ENCODE measurements at places on chromosomes 6 and 20. TPM values are rescaled to one million over a fixed set of nuclear protein-coding genes. Genes with fewer than 3 reads are reported as not detected.

- DNase-seq: peak; percentile 2
Measured at GRCh38 chr6:145245119-145245518, 490.2 kb downstream of the EPM2A start.

- DNase-seq: peak; percentile 71
Measured at GRCh38 chr20:35339007-35339406, 46.8 kb upstream of the FAM83C start.

The BMP7 gene
- not detected for total RNA-seq

GRCh38 chr6:25215881-25216280, 63.3 kb upstream of the CARMIL1 start:
- DNase-seq: no peak

DNA sequence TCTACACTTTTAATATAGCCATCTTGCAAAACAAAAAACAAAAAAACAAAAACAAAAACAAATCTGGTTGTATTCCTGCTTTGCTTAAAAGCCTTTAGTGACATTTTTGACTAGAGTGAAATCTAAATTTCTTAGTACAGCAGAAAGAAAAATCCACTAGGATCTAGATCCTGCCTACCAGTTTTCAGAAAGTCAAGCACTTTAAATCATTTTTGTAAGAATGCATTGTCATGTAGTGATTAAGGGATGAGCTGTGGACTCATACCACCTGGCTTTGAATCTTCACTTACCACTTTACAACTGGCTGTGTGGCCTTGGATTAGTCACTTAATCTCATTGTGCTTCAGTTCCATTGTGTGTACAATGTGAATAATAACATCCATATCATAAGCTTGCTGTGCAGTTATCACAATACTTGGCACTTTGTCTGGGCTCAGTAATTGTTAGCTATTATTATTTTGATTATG, 4.0 kb downstream of the MKKS start:
- peak; percentile 15 for DNase-seq

The FLRT3 gene
- total RNA-seq: 5.8 TPM

The MCCD1 gene
- not detected for total RNA-seq

- DNase-seq: no peak
Measured at GRCh38 chr20:64137598-64138031, 26.6 kb upstream of the MYT1 start.

- peak; percentile 87 for DNase-seq
Measured at GRCh38 chr6:44051515-44051914, 75.7 kb downstream of the MRPL14 start.

DNA sequence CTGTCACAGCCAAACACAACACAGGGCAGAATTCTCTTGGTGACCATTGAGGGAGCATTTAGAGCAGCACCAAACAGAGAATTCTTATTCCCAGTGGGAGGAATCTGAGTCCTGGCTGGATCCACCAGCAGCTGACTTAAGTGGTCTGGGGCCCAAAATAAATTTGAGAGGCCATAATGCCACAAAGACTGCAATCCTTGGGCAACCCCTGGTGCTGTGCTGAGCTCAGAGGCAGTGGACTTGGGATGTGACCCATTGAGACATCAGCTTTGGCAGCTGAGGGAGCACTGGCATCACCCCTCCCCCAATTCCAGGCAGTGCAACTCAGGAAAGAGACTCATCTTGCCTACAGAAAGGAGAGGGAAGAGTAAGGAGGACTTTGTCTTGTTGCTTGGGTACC, 48.6 kb upstream of the THBS2 start:
- peak; percentile 74 for DNase-seq

- DNase-seq: no peak
Measured at GRCh38 chr6:169251822-169252504, 1.7 kb downstream of the THBS2 start.

DNA sequence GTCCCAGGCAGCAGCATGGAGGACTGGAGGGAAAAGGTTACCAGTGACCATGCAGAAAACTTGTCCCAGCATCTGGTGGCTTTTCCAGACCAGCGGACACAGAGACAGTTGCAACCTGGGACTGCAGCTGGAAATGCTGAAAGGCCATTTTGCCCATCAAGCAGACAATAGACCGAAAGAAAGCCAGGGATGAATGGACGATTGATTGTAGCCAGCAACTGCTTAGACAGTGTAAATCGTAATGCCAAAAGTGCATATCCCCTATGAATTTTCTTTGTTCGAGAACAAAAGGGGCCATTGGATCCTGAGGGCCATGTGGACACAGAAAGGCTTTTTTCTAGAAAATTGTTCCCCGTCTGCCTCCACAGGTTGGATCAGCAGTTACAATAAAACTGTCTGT, 115.7 kb downstream of the MBOAT1 start:
- no peak for DNase-seq

DNA sequence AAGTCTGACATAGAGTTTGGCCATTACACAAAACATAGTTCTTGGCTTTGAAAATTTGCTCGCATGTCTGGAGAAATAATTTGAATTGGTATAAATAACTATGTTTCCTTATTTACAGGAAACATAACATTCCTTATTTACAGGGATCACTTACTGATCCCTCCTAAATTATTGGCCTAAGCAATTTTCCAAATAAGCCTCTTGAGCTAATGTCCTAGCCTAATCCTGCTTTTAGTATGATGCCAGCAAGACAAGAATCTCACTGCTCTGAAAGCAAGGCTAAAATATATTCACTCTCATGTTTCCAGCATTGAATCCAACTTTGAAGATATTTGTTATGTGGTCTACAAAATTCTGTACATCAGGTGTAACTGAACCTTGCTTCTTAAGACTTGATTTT, 4.1 kb upstream of the TBC1D32 start:
- no peak for DNase-seq

The GNAS-AS1 gene
- total RNA-seq: not detected

GRCh38 chr20:25253606-25254275, 5.9 kb downstream of the PYGB start:
- no peak for DNase-seq

GRCh38 chr20:41168281-41169161, 31.2 kb downstream of the PLCG1 start:
- no peak for DNase-seq

DNA sequence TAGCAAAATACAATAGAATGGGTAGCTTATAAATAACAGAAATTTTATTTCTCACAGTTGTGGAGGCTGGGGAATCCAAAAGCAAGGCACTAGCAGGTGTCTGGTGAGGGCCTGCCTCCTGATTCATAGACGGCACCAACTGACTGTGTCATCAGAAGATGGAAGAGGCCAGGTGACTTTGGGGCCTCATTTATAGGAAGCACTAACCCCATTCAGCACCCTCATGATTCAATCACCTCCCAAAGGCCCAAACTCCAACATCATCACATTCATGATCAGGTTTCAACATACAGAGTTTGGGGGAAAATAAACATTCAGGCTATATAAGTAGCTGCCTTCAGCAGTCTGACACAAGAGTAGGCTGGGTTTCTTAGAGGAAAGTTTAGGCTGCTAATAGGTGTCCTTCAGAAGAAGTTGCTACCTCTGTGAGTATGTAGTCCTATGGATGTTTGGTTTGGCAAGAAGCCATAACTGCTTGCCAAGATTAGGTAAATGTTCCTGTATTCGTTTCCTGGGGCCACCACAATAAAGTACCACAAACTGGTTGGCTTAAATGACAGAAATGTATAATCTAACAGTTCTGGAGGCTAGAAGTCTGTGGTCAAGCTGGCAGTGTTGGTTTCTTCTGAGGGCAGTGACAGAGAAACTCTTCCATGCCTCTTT, 48.8 kb downstream of the NT5E start:
- peak; percentile 21 for DNase-seq

GRCh38 chr6:122903266-122903915, 92.6 kb upstream of the CLVS2 start:
- no peak for DNase-seq

The BPI gene
- not detected for total RNA-seq

The APOM gene
- total RNA-seq: 2.9 TPM

DNA sequence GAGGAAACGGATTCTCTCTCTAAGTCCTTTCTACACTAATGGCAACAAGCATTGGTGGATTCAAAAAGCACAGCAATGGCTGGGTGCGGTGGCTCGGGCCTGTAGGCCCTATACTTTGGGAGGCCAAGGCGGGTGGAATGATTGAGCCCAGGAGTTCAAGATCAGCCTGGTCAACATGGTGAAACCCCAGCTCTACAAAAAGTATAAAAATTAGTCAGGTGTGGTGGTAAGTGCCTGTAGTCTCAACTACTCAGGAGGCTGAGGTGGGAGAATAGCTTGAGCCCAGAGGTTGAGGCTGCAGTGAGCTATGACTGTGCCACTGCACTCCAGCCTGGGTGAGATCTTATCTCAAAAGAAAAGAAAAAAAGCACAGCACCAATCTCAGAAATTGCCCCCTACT, 19.3 kb downstream of the PAQR8 start:
- DNase-seq: no peak

The GLP1R gene
- not detected for total RNA-seq

GRCh38 chr20:61664556-61665320, 400.9 kb downstream of the TAF4 start:
- no peak for DNase-seq

The DSP gene
- total RNA-seq: 7.8 TPM

- no peak for DNase-seq
Measured at GRCh38 chr6:81826784-81827183, 74.3 kb upstream of the TENT5A start.

The ZSCAN23 gene
- total RNA-seq: 2.0 TPM

- no peak for DNase-seq
Measured at GRCh38 chr6:53813801-53814200, 19.0 kb downstream of the LRRC1 start.

- DNase-seq: peak; percentile 21
Measured at GRCh38 chr6:70956451-70957283, at the start of gene B3GAT2. Gene B3GAT2, minus strand, starts transcription at chr6:70957060. Its CDS starts 631 bp downstream, at chr6:70956429.

- no peak for DNase-seq
Measured at GRCh38 chr6:48611332-48611731, 500.3 kb upstream of the PTCHD4 start.

DNA sequence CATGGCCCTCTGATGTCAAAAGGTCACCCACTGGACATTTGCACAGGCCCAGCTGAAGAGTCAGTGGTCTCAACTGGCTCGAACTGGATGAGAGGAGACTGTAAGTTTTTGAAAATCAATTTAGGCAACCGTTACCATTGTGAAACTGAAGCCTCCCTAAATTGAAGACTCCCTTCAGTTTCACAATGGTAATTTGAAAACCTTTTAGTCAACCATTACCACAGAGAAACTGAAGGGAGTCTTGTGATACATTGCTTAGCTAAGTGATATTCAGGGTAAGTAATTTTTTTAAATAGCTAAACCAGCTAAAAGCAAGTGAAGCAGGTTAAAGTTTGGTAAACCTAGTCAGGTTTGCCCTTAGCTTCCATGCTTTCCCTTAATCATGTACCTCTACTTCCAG, 197.3 kb upstream of the NT5E start:
- DNase-seq: no peak

The IRF4 gene
- total RNA-seq: not detected

- DNase-seq: peak; percentile 67
Measured at GRCh38 chr6:79719248-79719960, 88.3 kb downstream of the SH3BGRL2 start.

GRCh38 chr20:47479093-47479492, 22.6 kb upstream of the NCOA3 start:
- no peak for DNase-seq

The SLPI gene
- not detected for total RNA-seq

DNA sequence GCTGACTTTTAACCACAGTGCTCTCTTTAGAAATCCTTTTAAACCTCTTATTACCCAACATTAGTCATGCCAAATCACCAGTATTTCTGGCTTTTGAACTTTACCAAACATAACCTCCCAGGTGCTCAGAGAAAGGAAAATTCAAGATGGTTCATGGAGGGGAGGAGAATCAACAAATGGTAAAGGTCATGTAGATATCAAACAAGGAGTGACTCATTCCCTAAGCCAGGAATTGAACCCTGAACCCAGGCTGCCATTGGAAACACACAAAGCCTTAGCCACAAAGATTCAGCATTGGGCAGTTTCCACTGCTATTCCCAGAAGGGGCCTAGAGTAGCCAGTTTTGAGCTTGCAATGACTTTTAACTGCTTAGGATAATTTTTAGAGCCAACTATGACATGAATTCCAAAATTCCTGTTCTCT, 21.6 kb upstream of the ENTPD6 start:
- no peak for DNase-seq

GRCh38 chr20:59471653-59472421, 132.5 kb upstream of the PHACTR3 start:
- no peak for DNase-seq

The KLHDC3 gene
- total RNA-seq: 94.5 TPM

DNA sequence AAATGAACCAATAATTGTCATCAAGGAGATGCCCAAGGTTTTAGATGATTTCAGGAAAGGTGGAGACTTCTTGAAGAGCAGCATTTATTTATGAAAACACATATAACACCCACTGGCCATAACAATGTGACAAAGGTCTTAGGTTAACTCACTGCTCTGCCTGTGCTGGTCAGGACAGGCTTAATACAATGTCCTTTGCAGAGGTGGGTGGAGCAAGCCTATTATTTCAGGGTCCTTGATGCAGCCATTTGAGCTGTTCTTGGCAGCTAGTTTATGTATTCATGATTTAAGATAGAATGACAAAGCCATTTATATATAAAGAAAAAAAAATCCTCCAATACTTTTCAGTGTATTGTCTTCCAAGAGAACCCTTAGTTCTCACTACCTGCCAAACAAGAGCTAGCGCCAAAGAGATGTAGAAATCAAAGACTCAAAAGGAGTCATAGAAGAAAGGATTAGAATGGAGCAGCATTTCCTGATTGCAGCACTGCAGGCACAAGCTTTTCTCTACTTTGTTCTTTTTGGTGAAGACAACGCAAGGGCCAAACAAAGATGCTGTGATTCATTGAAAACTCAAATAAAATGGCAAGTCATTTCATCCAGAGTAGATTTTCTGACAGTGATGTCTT, 124.3 kb upstream of the TSHZ2 start:
- DNase-seq: no peak

DNA sequence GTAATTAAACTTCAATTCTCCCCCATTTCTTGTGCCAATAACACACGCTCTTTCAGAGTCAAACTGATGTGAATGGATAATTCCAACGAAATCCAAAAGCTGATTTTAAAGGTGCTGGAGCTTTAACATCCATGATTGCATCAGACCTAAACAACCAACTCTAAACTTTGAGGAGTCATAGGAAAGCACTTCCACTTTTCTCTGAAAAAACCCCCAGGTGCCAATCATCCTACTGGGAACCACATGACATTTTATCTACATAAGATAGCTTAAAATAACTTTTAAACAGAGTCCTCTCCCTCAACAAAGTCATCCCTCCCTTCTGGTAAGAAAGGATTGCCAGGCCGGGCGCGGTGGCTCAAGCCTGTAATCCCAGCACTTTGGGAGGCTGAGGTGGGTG, 167.7 kb upstream of the PDE10A start:
- no peak for DNase-seq

The VWA7 gene
- total RNA-seq: not detected
